ENCODE measurements at places on chromosomes 5 and 9.
A peak's percentile ranks its signal among the peaks of the same experiment; 100 is the strongest.

- DNase-seq: no peak
Observed at GRCh38 chr9:101119206-101119819, 90.8 kb downstream of the PLPPR1 start.

GRCh38 chr9:109316207-109316640 is 4.6 kb downstream of the EPB41L4B start:
- DNase-seq: no peak

- DNase-seq: no peak
Observed at GRCh38 chr9:98767915-98768314, 28.4 kb downstream of the ANKS6 start.

DNA sequence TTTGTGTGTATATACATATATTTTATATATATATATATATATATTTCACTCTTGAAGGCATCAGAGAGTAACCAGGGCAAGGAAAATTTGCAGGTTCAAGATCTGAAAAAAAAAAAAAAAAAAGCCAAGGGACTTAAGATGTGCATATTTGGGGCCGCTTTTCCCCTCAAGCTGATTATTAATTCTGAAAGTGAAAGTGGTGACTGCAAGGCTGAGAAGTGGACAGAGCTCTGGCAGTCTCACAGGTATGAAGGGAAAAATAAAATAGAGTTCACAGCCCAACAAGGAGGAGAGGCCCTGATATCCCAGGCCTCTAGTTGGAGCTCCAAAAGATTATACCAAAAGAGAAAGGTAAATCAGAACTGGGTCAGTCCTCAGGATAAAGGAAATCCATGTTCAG is 234.4 kb upstream of the GAS1 start:
- no peak for DNase-seq

GRCh38 chr5:40307920-40308319 is 371.8 kb upstream of the PTGER4 start:
- no peak for DNase-seq

DNA sequence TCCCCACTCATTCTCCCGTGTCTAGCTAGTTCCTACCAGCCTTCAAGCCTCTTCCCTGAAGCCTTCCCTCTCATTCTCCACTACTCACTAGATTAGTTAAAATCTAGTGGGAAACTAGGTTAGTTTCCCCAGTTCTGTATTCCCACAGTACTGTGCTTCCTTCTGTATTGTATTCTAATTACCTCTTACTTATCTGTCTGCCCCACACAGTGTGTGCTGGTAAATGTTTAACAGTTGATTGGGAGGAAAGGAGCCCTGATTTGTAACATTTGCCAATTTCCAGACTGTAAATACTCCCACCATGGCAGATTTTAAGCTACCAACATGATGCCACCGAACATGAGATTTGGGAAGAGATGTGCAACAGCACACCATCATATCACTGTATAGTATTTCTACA is 8.3 kb downstream of the KLHL3 start:
- DNase-seq: no peak

DNA sequence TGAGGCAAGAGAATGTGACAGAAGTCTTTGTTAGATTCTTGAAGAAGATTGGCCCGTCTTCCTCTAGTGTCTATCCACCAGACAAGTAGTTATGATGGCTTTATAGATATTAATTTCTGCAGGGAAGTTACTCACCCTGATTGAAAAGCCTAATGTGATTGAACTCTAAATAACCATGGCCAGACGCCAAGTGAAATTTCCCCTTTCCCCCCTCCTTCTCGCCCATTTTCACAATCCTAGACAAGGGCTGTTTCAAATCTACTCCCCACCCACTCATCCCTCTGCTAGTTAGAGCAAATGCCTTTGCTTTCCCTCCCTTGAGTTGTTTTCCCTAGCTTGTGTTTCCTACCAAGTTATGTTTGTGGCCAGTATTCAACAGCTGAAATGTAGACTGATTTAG is 182.5 kb downstream of the TMEM167A start:
- no peak for DNase-seq

DNA sequence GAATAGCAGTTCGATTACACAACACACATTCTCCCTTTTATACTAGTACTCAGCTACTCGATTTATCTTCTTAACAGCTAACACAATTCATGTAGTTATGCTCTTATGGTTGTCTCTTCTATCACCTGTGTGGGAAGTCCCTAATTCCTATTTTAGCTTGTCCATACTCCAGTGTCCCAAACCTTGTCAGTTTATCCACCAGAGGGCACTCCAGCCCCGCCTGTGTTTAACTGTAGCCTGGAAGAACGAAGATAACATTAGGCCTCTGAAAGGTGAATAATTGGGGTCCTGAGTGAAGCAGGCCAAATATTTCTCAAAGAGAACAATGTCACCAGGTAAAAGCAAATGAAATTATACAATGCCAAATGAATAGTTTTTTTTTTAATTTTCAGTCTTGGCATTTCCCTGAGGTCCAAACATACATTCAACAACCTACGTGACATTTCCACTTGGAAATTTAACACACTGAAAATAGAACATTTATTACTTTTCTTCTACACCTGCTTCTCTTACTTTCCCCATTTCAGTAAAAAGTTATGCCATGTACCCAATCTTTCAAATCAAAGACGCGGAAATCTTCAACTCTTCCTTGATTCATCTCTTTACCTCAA is 560.7 kb downstream of the HTR1A start:
- peak; percentile 13 for DNase-seq

- no peak for DNase-seq
Observed at GRCh38 chr5:127572930-127573329, 55.5 kb downstream of the PRRC1 start.

DNA sequence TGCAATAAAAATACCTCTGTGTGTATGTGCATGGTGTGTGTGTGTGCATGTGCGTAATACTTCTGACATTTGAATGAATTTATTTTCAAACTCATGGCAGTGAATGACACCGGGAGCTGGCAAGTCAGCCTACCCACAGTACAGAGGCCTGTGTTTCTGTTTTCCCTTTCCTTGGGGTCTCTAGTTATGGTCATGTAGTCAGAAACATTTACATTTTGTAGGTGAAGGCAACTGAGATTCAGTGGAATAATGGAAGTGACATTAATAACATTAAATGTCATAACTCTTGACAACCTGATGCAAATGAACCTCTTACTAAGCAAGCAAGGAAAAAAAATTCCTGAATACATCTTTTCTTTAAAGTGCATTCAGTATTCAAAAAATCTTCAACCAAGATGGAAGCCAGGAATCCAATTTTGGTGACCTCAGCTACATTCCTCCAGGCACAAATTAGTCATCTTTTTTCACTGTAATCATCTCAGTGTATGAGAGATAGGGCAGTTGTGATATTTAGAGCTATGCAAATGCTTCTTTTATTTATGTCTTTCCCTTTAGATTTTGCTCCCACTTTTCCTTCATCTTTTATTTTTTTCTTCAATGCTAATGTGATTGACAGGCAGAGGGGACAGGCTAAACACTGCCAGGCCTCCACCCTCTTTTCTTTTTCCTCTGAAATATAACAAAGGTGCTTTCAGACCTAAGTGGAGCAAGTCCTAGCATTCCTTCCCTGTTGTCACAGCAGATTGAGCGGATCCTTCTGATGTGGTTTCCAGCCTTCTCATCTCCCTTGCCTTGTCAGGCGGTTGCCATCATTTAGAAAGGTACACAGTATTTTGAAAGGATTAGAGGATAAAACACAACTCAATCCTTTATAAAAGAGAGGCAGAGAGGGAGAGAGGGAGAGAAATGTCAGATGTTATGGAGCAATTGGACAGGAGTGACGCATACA is 569.8 kb upstream of the ADAMTS16 start:
- DNase-seq: no peak

- no peak for DNase-seq
Observed at GRCh38 chr5:15420201-15420600, 79.8 kb upstream of the FBXL7 start.

Measured in stimulated activated CD4-positive, alpha-beta T cell treated with anti-CD3 and anti-CD28 coated beads, TNF-alpha, amount 100 ng/mL, for 48 hours (primary cell).